ENCODE measurements at places on chromosomes 2 and 18.

DNA sequence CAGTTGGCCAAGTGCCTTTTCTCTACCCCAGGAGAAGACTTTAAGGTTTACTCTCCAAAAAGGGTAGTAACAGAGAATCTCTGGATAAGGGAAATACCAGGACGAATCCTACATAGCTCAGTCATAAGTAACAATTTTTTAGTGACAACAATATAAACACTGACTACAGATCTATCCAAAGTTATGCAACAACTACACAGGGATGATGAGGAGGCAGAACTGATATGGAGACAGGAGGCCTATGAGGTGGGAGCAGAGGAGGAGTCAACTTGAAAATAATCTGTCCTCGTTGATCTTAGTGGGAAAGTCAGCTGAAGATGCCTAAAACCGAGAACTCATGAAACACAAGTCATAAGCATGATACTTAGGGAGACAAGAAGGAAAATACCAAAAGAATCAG, 40.2 kb downstream of the SLC35F5 start:
- no peak for DNase-seq

DNA sequence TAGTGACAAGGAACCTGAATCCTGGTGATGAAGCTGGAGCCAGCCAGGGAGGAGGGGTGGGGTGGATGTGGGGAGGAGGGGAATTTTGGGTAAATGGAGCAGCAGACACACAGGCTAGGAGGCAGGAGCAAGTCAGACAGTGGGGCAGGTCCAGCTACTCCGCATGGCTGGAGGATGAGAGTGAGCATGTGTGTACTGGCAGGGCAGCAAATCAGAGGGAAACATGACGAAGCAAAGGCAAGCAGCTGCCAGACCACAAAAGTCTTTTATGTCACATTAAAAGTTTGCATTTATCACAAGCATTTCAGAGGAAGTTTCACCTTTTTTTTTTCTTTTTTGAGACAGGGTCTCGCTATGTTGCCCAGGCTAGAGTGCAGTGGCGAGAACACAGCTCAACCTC, 11.9 kb upstream of the KIDINS220 start:
- DNase-seq: no peak

DNA sequence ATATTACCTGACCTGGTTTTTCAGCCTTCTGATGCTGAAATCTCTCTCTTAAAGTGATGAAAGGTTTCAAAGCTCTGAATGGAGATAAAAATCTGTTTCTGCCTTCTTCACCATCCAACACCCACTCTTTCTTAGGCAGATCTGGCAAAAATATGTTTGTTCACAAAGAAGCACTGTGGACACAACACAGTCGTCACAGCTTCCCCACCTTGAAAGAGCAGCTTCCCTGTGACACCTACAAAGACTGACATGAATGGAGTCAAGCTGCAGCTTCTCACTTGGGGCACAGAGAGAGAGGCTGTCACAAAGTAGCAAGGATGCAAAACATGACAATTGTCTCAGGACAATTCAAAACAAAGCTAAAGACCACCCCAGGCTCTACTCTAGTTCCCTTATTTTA, 86.5 kb downstream of the ICOS start:
- no peak for DNase-seq

DNA sequence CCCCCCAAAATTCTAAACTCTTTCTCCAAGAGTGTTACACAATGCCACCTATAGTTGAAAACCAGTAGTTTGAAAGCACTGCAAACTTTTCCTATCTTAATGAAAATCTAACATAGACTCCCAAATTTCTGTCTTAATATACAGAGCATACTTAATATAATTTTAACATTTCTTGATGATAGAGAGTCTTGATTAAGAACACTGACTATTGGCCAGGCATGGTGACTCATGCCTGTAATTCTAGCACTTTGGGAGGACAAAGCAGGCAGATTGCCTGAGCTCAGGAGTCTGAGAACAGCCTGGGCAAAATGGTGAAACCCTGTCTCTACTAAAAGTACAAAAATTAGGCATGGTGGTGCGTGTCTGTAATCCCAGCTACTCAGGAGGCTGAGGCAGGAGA, 34.2 kb downstream of the ASXL2 start:
- no peak for DNase-seq

DNA sequence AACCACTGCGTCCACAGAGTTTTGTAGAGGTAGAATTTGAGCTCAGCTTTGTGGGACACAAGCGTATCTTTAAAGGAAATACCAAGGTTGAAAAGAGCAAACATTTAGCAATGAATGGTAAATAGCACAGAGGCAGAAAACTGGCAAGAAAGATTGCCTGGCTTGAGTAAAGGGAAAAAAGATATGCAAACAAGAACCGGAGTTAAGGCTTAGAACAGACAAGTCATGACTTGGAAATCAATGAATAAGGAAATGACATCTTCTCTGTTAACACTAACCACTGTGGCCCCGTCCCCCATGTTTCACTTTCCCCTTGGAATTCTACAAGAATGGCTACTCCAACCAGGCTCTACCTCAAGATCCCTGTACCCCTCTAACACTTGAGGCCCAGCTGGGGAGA, 3.8 kb downstream of the STAM2 start:
- DNase-seq: no peak

DNA sequence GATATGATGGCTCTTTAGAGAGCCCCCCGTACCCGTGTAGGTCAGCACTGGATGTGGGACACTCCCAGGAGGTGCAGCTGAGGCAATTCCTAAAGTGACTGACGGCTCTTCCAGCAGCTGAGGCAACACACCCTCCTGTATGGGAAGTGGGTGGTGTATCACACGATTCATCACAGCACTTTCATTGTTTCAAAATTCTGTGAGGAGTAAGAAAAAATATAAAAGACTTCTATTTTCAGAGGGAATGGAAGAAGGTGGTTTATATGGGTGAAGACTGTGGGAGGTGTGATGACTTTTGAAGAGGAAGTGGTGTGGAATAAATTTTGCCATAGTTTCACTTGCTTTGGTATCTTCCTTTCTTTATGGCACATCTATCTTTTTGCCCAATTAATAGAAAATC, 22.3 kb downstream of the QPCT start:
- no peak for DNase-seq

- DNase-seq: no peak
Observed at GRCh38 chr2:1731963-1732768, 12.1 kb downstream of the PXDN start.

DNA sequence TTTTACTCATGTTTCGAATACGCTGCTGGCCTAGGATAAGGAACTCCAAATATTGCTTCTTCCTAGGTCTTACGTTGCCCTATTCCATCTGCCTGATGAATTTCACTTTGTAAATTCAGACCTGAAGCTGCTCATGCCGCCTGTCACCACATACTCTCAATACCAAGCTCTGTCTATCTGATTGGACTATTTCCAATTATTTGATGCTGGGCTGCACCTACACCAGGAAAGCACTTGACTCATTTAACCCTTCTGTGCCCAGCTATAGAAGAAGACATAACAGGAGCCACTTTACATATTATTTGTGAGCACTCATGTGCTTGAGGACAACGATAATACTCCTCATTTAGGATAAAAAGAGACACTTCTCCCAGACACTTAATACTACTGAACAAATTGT, 1293.9 kb upstream of the LRRTM1 start:
- DNase-seq: no peak

GRCh38 chr2:226995625-226996041, 159.8 kb downstream of the RHBDD1 start:
- no peak for DNase-seq

GRCh38 chr2:96514521-96514920, 9.4 kb upstream of the NEURL3 start:
- no peak for DNase-seq

DNA sequence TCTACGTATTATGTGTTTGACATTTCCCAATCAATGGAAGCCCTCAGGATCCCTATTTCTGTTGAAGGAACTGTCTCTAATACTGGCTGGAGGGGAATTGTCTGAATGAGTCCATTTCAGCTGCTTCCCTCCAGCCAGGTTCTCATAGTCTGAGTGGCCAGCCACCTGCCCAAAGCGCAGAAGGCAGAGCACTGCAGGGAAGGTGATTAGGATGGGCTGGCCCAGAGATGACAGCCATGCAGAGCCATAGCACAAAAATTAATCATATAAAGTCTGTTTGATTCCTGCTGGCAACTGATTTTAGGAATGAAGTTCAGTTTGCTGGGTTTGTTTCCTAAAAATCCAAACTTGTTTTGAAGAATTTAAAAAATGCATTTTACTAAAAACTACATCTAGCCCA, 327.1 kb downstream of the ETAA1 start:
- no peak for DNase-seq

DNA sequence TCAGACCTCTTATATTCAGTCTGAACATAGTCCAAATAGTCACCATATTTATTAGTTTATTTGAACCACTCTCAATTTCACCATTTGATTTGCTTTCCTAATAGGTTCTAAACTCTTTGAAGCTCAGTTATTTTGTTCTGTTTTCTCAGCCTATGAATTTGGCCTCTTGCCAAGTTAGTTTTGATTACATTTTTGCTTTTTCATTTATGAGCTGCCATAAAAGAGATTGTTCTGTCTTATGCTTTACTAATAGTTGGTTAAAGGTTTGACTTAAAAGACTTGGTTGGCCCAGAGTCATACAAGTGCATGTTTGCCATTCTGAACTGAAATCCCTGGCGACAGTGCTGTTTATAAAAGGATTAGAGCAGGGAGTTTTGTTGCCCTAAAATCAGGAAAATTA, 85.9 kb upstream of the RANBP2 start:
- no peak for DNase-seq

DNA sequence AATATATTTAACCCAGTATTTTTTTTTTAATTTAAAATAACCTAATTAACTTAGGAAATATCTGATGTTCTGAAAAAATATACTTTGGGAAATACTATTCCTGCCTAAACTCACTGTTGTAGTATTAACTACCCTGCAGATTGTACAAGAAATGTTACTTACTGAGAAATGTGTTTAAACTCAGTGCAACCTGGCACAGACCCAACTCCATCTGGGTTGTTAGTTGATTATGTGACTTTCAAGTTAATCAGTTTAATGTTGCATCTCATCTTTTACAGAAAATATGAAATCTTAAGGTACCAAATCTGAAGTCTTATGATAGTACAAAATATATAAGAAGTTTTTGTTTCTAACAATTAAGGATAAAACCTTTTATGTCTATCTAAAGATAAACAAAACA, 27.3 kb downstream of the VAPA start:
- DNase-seq: no peak

DNA sequence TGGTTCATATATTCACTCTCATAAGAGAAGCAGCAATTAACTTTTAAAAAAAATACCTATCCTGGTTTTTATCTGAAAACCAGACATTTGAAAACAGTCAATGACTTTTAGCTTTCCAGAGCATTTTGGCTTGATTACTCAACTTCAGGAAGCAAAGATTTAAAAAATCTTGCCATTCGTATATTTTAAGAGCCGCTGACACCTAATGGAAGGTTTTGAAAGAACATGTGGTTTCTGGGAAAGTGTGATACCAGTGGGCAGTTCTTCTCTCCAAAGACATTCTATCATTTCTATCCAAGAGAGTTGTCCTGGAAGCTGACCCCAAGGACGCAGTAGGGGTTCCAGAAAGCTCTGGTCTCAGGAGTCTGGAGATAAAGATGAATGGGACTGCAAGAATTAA, 234.7 kb downstream of the TTC32 start:
- DNase-seq: no peak

DNA sequence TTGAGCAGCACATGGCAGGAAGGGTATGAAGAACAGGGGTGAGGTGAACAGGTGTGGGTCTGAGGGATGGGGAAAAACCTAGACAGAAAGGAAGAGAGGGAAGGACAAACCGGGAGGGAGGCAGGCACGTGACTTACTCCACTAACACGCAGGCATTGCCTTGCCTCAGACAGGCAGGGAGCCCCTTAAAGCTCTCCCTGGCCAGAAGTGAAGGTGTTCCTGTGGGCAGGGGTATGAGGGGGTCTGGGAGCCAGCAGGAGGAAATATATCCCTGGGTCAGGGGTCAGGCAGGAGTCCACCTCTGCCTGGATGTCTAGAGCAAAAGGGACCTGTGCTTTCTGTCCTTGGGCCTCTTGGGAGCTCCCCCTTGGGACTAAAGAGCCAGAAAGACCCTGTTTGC, 135.3 kb upstream of the EPAS1 start:
- DNase-seq: no peak

DNA sequence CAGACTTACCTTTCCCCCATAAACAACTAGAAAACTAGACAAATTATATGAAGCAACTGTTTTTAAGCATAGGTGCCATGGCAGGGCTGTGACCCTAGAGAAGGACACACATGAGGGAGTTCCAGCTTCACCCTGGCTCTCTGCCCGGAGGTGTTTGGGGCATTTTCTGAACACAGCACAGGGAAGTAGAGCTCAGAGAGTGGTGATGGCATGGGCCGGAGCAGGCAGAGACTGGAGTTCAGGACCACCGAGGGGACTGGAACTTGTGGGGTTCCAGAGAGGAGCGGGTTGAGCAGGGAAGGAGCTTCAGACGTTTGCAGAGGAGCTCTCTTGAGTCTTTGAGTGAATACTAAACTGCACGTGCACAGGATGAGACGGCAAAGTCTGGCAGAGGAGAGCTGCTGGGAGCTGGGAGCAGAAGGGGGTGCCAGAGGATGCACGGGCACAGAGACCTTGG, 26.5 kb upstream of the KLF11 start:
- no peak for DNase-seq

- no peak for DNase-seq
Observed at GRCh38 chr2:88871336-88871735, 179.9 kb downstream of the RPIA start.

DNA sequence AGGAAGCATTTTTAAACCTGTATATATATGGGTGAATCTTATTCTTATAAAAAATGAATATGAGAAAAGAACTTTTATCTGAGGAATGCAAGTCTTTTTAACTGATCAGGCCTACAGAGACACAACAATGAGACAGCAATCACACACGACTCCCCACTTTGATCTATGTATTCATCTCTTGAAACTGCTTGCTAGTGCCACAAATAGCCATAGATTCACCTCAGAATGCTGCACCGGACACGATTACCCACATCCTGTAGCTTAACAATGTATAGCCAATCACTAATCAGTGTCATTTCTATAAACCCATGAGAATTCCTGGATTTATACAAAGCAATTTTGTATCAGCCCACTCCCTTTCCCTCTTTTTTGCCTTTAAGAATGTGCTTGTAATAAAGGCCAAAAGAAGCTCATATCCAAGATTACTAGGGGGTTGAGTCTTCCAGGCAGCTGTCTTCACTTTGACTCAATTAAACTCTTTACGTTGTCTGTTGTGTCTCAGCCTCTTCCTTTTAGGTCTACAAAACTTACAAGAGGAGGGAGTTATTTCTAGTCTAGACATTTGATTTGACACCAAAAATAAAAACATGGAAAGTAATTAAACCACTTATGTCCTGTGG, 94.9 kb downstream of the MBD2 start:
- DNase-seq: no peak

All from naive thymus-derived CD8-positive, alpha-beta T cell (primary cell).